ENCODE measurements at places on chromosomes 4 and X.

DNA sequence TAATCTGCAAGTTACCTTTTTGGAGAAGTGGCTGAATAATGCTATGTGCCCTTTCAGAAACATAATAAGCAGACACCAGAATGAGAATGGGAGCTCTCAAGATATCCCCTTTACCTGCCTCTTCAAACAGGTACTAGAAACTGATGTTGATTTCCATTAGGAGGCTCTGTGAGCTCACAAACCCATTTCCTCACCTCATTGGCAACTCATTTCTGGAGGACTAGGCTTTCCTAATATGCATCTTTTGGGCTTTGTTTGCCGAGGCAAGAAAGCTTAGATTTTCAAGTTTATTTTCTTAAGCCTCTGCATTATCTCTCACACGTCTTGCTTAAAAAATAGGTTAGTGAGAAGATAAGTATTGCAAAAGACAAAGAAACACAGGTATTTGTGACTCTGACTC, 313.1 kb upstream of the IRS4 start:
- DNase-seq, result no peak

- no peak for DNase-seq
These were observed 515.5 kb downstream of the PDHA2 start for GRCh38 chr4:96355414-96355813.

DNA sequence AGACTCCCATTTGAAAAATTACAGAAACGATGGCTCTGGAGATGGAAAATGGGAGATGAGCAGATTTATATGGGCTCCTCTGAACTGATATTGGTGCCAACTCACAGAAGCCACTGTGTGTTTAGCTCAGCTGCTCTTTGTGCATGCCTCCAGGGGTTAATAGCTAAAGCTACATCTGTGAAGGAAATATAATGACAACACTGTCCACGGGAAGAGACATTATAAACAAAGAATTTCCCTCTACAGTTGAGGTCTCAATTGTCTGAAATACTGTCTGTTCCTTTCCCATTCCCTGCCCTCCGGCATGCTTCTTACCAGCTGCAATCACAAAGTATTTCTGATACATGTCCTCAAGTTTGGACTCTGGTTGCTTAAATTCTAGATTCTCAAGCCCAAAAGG, 40.4 kb downstream of the PPA2 start:
- no peak for DNase-seq

GRCh38 chr4:84035568-84035967, 463.5 kb downstream of the NKX6-1 start:
- DNase-seq, result no peak

DNA sequence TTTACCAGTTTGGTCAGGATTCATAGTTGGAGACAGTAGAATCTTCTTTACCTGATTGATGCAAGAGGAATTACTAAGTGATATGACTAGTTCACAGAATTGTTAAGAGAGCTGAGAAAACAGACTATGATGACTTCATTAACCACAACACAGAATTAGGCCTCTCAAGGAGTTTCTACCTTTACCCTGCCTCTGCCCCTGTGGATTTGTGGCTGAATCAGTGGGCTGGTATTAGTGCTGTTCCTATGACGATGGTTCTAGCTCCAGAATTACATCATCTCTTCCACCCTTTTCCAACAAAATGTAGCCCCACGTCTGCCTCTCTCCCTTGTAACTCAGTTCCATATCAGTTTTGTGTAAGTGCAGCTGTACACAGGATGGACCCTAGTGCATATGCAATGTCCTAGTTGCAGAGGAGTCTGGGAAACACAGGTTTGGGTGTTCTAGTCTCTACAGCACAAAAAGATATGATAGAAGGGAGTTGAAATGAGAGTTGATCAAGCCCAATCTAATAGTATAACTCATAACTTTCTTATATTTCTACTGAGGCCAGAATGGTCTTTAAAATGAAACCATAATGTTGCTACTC, 99.3 kb downstream of the ANXA5 start:
- no peak for DNase-seq

GRCh38 chrX:41716222-41716621, 7.8 kb upstream of the GPR82 start:
- no peak for DNase-seq
